ENCODE measurements at places on chromosomes 1 and 21.

DNA sequence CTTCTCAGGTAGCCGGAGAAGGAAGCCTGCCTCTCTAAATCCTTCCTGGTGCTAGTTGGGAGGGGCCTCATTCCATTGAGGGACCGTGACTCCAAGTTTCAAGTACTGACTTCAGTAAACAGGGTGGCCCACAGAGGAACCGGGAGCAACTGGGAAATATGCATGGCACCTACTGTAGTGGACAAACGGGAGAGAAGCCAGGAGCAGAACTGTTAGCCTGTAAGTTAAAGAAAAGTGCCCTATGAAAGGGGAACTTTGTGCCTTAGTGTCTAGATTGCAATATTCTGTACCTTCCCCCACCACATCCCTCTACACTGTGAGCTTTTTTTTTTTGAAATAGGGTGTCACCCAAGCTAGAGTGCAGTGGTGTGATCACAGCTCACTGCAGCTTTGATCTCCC, 33.2 kb upstream of the KANK4 start:
- no peak for DNase-seq

DNA sequence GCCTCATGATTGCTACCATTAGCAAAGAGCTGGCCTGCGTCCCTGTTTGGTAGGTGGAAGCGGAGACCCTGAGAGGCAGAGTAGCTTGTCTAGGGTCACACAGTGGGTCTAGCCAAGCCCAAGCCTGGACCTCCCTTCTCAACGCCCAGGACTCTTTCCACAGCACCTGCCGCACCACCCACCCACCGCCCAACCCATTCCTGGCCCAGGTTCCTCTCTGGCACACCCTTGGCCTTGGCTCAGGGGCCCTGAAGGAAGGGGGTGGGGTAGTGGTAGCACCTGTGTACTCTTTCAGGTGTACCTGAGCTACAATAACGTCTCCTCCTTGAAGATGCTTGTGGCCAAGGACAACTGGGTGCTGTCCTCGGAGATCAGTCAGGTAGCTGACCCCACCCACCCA, 19.3 kb downstream of the FAM151A start:
- DNase-seq, result no peak

DNA sequence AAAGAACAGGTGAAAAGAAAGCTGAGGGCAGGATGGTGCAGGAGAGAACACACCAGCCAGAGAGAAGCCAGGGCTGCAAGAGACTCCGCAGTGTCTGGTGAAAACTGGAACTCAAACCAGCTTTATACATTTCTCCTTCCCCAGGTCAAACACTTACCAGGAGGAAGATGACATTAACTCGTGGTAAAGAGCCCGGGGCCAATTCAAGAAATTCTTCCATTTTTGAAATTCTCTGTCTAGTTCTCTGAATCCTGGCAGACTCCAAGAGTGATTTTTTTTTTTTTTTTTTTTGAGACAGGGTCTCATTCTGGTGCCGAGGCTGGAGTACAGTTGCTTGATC, 25.8 kb upstream of the SIPA1L2 start:
- DNase-seq, result no peak

GRCh38 chr1:88488237-88488636, 195.8 kb upstream of the PKN2 start:
- DNase-seq, result no peak

- DNase-seq, result no peak
Observed at GRCh38 chr1:220924331-220924970, 45.2 kb downstream of the HLX start.

DNA sequence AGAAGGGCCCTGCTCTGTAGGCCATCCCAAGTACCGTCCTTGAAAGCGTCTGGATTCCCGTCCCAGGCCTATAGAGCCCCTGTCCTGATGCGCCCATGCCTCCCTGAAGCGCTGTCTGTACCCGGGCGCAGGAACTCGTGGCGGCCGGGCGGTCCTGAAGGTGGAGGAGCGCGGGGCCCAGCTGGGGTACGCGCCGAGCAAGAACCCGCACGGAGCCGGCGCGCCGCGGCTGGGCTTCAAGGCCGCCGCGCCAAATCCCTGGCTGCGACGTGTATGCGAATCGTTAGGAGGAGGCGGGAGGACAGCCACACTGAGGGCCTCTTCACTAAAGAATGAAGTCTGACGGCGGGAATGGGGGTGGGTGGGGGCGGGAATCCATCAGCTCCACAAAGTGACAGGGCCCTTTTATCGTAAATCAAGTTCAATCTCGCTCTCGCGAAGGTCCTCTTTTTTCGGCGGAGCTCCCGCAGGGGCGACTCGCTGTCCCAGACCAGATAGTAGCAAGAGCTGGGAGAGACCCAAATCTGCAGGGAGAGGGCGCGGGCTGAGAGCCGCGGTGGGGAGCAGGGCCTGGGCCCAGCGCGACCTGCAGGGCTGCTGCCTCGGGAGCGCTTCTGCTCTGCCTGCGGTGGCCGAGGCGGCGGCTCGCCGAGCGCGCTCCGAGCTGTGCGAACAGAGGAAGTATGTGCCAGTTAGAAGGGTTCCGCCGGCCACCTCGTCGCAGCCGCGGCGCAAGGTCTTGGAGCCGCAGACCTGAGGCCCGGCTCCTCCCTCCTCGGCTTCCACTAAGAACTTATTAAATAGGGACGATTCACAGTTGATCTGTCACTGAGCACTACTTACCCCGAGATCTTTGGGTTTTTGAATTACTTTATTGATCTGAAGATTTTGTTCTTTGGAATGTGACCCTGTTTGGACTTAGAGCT, 10.4 kb downstream of the BARHL2 start:
- DNase-seq, result no peak

All from NCI-H748 treated with DMSO at 0.1 percent for 48 hours (cell line).